Stimulated activated CD8-positive, alpha-beta memory T cell treated with anti-CD3 and anti-CD28 coated beads, Interleukin-7, amount 100 ng/mL, for 24 hours (primary cell): ENCODE measurements at places on chromosomes 1 and 21.

DNA sequence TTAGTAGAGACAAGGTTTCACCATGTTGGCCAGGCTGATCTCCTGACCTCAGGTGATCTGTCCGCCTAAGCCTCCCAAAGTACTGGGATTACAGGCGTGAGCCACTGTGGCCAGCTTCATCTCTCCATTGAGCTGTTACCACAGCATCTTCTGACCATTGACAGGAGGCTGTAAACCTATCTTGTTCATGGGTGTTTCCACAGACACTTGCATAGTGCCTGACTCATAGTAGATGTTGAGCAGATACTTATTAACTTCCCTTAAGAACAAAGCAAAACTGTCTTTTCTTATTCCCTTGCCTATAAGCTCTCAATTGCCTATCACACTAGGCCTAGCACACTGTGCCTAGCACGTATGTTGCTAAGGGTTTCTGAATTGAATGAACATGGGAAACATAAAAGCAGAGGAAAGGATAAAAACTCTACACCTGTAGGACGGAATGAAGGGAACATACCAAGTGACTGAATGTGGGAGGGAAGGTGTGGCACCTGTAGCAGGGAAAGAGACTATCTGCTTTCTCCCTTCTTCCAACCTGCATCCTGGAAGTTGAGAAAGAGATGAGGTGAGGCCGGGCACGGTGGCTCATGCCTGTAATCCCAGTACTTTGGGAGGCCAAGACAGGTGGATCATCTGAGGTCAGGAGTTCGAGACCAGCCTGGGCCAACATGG is 1.2 kb upstream of the C1orf54 start:
- no peak for DNase-seq

- DNase-seq = peak; percentile 26
These were observed at the start of gene MEGF6 for GRCh38 chr1:3611170-3612019. TSS of gene MEGF6 (minus strand) at chr1:3611508. CDS start at chr1:3611268, 240 bp downstream.

- DNase-seq = no peak
These were observed 6.8 kb downstream of the PFKFB2 start for GRCh38 chr1:207059881-207060280.

- no peak for DNase-seq
These were observed 84.6 kb downstream of the LRRN2 start for GRCh38 chr1:204600968-204601367.

DNA sequence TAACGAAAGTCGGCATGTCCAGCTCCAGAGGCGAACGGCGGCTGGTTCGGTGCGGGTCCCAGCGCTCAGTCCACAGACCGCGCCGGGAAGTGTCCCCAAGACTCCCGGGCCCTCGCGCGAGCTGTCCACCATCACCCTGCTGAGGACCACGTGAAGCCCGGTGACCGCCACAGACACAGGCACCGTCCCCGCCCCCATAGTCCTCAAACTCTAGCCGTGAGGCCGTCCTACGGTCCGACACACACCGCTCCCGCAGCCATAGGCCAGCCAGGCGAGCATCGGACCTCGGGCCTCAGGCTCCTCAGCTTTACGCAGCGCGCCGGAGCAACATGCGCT is 535 bp downstream of the SETD4 start:
- DNase-seq = no peak

GRCh38 chr1:74246315-74246714 is 11.1 kb downstream of the TNNI3K start:
- no peak for DNase-seq

DNA sequence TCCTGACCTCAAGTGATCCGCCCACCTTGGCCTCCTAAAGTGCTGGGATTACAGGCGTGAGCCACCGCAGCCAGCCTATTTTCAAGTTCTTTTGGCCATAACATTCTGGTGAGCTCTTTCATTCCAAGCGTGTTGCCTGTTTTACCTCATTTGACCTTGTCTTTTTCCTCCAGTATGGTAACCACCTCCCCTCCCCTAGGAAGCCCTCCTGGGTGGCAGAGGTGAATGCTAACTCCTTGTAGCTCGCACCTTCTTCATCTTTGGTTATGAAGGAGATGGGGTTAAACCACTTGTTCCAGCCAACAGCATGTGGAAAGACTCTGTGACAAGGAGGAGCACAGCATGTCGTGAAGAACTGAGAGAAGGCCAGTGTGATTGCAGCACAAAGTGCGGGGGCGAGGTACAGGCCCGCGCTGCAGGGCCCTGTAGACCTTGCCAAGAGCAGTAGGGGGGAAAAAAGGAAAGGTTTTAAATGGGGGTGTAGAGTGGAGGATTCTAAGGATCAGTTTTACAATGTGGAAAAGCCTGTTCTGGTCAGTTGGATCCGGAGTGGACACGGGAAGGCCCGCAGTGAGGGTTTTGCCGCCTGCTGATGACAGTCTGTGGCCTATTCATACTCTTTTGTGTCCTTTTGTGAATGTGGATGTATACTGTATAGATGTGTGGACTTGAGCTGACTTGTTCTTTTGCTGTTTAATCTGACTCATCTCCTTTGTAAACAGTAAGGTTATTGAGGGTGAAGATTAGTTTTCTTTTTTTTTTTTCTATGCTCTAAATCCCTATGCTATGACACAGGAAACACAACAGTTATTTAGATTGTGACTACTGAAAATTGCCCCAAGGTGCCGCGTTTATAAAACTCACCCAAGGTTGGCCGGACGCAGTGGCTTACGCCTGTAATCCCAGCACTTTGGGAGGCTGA is 7.5 kb upstream of the ZNF436 start:
- no peak for DNase-seq
